ENCODE measurements at places on chromosomes 4 and X.

DNA sequence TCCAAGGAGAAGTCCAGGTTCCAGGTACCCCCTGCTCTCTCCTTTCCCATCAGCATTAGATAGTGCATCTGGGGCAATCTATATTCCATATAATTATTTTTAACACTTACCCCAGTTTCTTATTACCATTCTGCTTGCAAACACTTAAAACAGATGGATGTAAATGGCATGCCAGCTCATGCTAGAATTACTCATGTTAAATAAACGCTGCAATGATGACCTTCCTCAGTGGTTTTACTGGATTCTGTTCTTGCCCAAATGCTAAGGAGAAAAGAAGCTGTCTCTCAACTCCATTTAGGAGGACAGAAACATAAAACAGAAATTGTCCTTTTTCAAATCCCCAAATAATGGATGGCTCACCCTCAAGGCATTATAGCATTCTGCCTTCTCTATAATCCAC, 161.1 kb downstream of the NLGN4X start:
- no peak for DNase-seq

DNA sequence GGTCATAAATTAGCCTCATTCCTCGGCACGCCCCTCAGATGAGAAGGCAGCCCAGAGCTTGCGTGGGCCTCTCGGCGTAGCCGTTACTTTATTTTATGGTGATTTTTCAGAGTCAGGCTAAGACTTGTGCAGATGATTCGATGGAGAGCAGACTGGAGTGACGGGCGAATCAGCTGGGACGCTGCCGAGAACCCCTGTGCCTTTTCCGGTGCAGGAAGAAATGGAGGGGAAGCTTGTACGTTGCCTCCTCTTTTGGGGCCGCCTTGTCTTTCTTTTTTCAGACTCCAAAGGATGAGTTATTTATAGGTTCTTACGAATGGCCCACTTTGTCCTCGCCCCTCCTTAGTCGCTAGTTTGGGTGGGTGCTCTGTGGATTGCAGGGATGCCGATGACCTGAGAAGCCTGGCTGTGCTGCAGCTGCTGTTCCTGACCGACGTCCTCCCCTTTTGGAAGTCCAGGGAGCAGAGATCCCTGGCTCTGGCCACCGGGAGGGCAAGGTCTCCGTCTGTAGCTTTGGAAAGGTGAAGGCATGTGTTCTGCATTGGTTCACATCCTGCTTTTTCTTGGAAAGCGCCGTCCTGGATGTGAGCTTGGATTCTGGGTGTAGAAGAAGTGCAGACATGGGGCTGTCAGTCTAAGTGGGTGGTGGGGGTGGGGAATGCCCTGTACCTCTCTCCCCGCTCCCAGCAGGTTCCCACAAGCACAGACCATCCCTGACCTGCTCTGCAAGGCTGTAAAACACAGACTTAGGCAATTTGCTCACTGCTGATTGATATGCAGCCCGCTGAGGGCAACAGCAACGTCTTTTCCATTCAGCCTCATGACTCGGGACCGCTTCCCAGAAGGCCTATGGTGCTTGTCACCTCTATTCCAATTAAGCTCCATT, 9.3 kb downstream of the SORCS2 start:
- no peak for DNase-seq

DNA sequence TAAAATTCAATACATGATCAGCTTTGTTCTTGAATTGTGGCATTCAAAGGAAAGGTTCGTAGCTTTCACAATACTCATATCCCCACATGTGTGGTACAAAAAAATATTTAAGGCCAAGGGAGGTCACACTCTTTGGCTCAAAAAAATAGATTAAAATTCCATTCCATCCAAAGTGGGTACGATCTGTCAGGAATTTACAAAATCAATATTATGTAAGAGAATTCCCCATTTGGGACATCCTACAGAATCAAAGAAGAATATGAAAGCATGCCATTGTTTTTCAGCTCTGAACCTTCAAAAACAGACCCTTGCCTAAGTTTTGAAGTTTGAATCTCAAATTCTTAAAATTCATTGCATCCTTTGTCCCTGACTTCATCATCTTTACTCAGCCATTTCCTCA, 85.8 kb downstream of the MID1 start:
- no peak for DNase-seq

DNA sequence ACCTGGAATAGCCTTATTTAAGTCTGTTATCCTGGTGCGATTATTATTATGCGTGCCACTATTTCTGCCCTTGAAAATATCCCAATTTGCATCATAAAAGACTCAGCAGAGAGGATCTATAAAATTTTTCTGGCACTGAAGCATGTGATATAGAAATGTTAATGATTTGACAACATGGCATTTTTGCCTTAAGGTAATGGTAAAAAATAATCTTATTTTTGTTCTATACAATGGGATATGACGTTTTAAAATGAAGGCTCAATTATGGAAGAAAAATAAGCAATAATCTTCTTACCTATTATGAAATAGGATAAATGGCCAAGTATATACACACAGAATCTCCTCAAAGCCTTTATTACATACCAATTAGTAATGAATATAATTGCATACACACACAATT, 113.5 kb downstream of the PDGFC start:
- DNase-seq = no peak

GRCh38 chr4:6944301-6945051, 34.9 kb downstream of the TBC1D14 start:
- DNase-seq = no peak

GRCh38 chrX:110588164-110588563, 207.5 kb downstream of the CHRDL1 start:
- no peak for DNase-seq

DNA sequence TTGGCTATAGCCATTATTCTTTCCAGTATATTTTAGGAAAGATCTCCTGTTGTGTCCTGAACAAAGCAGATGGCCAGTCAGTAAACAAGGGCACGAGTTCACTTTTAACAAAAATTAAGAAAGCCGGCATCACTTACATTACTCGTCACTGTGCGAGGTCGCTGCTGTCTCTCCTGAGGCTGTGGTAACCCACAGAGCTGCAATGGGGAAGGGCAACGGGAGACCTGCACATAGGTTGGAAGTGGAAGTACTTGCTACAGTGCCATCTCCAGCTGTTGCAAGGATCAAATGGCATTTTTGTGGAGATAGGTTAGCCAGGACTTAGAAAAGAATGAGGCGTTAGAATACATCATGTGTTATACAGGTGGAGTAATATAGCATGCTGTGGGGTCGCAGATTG, 132.2 kb downstream of the KLHL8 start:
- no peak for DNase-seq

DNA sequence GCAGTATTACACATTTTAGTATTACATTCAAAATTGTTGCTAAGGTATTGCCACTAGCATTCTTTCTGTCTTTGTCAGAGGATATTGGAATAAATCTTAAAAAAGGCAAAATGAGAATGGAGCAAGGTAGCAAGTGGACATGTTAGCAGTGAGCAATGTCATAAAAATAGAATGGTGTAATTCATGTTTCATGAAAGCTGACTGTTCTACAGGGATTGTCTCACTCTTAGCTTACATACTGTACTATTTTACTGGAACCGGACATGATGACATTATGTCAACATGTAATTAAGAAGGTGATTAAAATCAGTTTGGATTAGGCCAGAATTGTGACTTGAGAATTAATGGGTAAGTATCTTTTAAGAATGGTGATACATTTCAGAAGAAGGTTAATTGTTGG, 1086.2 kb downstream of the STIM2 start:
- no peak for DNase-seq

DNA sequence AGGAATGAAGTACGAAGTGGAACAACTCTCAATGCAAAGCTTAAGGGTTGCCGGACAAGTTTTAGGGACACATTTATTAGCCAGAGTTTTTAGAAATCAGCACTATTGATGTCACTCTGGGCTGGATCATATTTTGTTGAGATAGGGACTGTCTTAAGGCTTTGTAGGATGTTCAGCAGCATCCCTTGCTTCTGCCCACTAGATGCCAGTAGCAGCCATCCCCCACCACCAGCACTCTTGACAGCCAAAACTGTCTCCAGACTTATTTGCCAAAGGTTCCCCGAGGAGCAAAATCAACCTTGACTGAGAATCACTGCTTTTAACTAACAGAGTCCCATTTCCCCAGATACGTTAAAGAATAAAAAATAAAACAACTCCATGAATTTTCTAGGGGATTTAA, 1497.3 kb downstream of the STIM2 start:
- DNase-seq = no peak

DNA sequence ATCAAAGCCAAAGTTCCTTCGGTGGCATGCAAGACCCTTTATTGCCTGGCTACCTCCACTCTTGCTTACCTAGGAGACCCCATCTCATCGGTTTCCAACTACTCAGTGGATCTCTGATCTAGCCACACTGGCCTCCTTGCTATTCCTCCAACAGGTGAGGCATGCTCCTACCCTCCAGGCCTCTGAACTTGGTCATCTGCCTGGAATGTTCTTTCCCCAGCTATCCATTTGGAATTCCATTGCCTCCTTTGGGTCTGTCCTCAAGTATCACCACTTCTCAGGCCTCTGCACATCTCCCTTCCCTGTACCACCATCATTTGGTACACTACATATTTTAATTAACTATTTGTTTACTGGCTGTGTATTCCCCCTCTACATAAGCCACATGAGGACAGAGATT, 11.2 kb downstream of the LGI2 start:
- no peak for DNase-seq

DNA sequence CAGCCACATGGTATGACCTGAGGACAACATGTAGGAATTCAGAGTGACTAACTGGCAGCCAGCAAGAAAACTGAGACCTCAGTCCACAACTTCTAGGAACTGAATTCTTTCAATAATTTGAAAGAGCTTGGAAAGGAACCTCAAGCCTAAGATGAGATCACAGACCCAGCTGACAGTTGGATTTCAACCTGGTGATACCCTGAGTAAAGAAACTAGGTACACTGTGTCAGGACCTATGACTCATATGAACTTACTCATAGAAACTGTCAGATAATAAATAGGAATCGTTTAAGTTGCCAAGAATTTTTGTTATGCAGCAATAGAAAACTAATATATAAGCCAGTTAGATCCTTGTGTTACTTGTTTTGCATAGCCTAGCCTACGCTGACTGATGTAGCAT, 102.4 kb upstream of the DCAF12L1 start:
- DNase-seq = no peak

DNA sequence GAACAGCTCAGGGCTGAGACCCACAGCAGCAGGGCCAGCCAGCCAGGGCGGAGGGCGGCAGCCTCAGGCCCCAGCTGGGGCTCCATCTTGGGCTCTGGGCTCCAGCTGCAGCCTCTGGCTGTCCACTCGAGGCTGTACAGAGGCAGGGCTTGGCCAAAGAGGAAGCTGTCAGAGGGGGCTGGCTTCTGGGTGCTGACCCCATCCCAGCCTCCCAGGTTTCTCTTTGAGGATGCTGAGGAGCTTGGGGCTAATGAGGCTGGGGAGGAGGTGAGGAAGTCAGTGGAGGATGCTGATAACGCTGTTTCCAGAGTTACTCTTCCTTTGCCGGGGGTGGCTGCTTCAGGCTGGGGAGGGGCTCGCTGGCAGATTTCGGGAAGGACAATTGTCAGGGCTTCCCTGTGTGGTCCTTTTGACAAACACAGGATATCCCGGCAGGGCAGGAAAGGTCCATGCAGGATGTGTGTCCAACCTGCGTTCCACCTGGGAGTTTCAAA, at the start of gene DIPK2B:
Gene DIPK2B (minus strand): TSS at position 136 of the 494 bp plus-strand sequence. CDS start 50 bp downstream, at position 86.
- no peak for DNase-seq

DNA sequence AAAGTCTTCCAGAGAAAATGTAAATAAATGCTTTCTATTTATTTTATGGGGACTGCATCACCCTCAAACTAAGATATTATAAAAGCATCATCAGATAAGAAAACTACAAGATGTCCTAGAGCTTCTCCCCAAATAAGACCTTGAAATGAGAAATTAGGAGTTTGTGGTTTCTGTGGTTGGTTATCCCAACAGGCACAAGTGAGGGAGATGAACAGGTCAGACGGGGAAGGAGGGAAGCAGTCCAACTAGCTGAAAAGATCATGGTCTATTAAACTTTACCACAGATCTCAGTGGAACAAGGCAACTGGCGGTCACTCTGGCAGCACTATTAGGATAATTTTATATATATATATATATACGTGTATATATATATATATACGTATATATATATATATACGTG, 319.3 kb upstream of the GRID2 start:
- no peak for DNase-seq

- no peak for DNase-seq
Measured at GRCh38 chr4:12519426-12519825, 964.7 kb downstream of the RAB28 start.

- DNase-seq = no peak
Measured at GRCh38 chr4:46952451-46952850, 40.9 kb downstream of the GABRA4 start.

- DNase-seq = no peak
Measured at GRCh38 chr4:77215107-77215506, 58.1 kb downstream of the CCNG2 start.

DNA sequence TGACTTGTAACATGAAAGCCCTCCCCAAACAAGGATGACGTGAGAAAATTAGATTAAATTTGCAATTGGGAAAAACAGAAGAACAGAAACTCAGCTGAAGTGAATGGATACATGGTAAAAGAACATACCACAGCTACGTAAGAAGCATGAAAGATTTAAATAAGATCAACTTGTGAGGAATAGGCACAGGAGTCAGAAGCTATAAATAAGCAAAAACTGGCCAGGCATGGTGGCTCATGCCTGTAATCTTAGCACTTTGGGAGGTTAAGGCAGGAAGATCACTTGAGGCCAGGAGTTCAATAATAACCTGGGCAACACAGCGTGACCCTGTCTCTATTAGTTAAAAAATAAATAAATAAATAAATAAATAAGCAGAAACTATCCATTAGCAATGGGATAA, 33.6 kb upstream of the ZCCHC13 start:
- DNase-seq = no peak

GRCh38 chr4:86547140-86547539, 47.0 kb upstream of the PTPN13 start:
- DNase-seq = no peak

DNA sequence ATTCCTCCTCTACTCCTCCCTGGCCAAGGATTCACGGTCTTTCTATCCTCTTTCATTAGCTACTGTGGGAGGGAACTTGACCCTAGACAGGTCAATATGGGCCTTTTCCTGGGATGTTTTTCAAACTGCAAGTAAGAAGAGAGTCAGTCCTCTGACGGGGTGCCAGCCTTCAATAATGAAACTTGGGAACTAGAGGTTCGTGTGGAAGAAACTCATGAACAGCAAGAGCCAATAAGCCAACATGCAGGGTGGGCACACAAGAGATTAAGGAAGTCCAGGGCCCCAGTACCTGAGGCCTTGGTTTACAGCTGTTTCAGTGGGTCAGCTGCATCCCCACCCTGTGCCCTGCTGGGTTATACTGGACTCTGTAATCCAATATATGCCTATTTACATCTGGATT, 49.3 kb downstream of the LIMCH1 start:
- no peak for DNase-seq

- DNase-seq = no peak
Measured at GRCh38 chr4:86717651-86718050, 123.5 kb downstream of the PTPN13 start.
